ENCODE measurements at places on chromosomes 3 and 15.
A peak's percentile ranks its signal among the peaks of the same experiment; 100 is the strongest.

GRCh38 chr3:50435371-50436113, 67.9 kb downstream of the CACNA2D2 start:
- no peak for DNase-seq

GRCh38 chr3:30180310-30181177, 425.9 kb upstream of the TGFBR2 start:
- no peak for DNase-seq

DNA sequence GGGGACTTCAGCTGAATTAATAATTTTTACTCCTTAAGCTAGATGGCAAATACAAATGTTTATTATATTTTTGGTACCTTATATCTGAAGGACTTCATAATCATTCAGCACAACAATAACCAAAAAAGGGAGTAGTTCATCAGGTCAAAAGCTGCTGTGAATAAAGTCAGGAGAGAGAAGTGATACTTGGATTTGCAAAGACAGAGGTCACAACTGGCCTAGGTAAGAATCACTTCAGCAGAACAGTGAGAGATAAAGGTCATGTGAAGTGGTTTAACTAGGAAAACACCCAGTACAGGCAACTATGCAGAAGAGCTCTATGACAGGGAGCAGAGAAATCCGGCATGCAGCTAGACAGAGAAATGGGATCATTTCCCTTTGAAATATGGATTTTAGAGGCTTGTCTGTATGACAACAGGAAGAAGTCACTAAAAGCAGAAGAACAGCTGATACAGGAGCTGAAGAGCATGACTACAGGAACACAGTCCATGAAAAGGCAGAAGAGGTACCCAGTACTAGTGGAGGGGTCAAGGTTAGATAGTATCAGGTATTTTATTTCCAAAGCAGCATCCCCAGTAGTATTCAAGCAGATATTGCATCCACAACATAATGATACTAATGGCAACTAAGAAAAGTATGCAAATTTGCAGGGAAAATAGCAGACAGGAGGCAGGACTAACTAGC, 25.7 kb downstream of the ZMAT3 start:
- DNase-seq = peak; percentile 11

DNA sequence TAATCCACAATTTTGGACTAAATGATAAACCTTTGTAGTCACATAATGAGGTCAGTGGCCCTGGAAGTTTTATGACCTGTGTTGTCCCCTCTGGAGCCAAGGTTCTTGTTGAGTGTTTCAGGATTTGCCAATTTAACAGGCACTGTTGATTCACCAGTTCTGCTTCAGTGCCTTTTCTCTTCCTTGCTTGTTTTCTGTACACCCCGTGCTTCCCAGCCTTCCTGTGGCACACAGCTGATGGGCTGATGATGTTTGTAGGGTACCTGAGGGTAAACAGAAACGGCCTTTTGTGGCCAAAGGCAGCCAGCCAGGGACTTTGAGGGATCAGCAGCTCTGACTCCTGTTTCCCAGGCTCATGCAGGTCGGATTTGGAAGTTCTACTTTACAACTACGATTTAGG, 13.3 kb downstream of the GYG1 start:
- DNase-seq = no peak

DNA sequence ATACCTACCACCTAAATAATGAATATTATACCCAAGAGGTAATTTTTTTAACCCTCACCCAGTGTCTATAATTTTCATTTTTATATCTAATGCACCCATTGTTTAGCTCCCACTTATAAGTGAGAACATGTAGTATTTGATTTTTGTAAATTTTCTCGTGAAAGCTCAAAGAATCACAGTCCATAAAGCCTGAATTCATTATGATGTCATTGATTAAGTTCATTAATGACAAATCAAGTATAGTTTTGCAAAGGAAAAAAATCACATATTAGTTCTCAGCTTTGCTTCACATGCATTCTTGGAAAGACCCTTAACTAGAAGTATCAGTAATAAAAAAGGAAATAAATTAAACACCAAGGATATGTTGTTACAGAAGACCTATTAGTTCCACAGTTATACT, 425.3 kb upstream of the UBE2E2 start:
- no peak for DNase-seq

DNA sequence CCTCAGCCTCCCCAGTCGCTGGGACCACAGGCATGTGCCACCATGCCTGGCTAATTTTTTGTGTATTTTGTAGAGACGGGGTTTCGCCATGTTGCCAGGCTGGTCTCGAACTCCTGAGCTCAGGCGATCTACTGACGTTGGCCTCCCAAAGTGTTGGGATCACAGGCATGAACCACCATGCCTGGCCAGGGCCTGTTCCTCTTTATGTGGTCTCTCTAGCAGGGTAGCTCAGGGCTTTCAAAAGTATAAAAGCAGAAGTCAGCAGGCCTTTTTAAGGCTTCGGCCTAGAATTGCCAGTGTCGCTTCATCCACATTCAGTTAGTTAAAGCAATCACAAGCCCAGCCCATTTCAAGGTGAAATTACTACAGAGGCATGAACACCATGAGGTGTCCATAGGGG, 7.6 kb downstream of the VHL start:
- no peak for DNase-seq

All from NAMALWA (cell line).